ENCODE measurements at places on chromosomes 1 and 21.

- DNase-seq: no peak
These were observed 5.3 kb upstream of the TFF2 start for GRCh38 chr21:42356046-42356445.

- DNase-seq: no peak
These were observed 35.4 kb upstream of the SRSF10 start for GRCh38 chr1:24015221-24016210.

GRCh38 chr21:42079008-42079938 is 8.2 kb downstream of the UMODL1 start:
- no peak for DNase-seq

DNA sequence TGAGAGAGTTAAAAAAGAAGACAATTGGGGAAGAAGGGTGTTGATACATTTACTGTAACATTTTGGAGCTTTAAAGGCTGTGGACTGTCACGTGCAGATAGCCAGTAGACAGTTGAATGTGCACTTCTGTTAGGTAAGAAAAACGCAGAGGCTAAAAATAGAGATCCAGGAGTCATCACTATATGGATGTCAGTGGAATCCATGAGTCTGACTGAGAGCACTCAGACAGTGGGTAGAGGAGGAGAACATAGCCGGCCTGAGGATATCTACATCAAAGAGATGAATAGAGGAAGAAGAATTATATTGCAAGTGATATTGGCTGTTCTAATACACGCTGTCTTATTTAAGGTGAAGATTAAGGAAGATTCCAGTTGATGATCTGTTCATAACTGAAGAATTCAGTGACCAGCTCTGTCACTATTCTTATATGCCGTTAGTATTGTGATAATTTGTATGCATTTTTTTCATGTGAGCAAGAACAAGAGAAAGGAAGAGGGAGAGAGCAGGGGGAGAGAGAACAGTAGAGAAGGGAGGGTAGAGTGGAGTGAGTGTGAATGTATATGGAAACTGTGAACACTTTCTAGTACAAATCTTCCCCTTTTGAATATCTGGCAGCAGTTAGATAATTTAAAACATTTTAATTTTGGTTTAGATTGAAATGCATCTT is 344.8 kb downstream of the CHRM3 start:
- DNase-seq: no peak

- no peak for DNase-seq
These were observed 52.8 kb upstream of the EDN2 start for GRCh38 chr1:41537251-41537650.

DNA sequence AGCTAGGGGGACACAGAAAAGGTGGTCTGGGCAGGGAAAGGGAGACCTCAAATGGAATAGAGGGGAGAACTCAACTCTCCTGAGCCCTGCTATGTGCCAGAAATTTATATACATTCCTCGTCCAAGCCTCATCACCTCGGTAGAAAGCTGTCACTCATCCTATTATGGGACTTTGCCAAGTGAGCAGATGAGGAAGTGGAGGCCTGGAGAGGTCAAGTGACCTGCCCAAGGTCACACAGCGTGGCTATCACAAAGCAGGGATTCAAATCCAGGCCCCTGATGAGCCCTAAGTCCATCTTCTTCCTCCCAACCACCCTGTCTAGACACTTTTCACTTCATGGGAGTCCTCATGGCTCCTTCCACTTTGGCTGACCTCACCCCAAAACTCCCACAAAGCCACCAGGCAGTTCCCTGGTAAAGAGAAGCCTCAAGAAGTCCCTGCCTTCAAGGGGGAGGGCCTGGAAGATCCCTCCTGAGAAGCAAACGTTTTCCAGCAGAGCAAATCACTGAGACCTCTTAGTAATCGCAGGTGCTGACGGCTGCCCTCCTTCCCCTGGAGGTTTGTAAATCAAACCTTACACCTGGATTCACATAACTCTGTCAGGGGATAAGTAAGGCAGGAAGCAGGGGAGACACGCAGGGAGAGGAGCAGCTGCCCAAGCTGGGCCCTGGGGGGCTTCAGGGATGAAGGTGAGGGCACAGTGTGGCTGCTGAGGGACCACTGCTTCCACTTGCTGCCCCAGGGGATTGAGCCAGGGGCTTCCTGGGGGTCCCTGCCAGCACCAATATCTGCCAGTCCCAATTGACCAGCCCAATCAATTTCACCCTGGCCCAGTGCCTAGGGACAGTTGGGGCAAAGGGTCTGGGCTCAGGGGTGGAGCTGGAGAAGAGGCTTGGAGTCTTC is 351.2 kb downstream of the MATN1 start:
- no peak for DNase-seq

DNA sequence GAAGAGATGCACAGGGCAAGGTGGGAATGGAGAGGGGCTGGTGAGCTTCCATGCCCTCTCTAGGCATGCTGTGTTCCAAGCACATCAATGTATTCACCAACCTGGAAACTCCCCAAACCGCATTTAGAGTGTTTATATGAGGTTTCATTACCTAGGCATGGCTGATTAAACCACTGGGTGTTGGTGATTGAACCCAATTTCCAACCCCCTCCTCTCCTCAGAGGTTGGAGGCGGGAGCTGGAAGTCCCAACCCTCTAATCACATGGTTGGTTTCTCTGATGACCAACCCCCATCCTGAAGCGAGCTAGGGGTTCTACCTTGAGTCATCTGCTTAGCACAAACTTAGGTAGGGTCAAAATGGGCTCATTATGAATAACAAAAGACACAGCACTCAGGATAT is 3.0 kb upstream of the PPIE start:
- DNase-seq: no peak

DNA sequence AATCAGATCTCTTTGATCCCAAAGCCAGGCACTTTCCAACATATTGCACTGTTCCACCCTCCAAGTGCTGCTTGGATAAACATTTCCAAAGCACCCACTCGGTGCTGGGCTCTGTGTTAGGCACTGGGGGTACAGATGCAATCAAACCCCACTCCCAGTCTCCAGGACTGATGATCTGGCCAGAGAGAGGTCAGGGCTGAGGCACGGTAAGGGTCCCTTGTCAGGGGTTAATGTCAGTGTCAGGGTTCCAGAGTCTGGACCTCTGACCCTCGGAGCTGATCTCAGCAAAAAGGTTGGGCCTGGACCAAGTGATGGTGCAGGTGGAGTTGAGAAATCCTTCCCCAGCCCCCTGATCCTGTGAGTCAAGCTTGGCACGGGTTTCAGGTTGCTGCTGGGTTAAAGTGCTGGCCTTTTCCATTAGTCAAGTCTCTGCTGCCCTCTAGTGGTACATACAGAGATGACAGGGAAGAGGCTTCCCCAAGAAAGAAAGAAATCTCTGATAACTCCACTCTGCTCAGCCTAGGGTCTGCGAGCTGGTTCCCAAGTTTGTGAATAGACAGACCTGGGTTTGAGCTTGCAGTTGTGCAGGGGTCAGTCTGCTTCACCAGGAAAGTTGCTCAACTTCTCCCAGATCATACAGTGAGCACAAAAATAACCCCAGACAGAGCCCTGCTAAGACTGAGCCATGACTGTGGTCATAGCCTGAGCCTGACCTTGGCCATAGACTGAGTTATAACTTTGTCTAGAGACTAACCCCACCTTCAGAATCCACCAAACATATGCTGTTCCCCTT is 74.6 kb downstream of the DMRTA2 start:
- peak; percentile 14 for DNase-seq

DNA sequence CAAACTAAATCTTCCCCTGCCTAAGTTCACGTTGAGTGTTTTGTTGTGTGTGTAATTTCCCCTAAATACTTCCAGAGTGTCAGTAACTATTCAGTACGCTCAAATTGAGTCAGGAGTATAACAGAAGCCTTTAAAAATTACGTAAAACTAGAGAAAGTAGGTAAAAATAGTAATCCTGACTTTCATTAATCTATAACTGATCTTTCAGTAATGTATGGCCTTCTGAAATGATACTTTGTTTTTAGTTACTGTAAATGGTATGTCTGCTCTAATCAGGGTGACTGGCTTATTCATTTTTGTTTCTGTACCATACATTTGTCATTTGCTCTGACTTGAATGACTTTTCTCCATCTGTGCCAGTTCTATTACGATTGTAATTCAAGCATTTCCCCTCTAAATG is 29.4 kb downstream of the MIER1 start:
- DNase-seq: no peak
